ENCODE measurements at places on chromosomes 12 and 14.

DNA sequence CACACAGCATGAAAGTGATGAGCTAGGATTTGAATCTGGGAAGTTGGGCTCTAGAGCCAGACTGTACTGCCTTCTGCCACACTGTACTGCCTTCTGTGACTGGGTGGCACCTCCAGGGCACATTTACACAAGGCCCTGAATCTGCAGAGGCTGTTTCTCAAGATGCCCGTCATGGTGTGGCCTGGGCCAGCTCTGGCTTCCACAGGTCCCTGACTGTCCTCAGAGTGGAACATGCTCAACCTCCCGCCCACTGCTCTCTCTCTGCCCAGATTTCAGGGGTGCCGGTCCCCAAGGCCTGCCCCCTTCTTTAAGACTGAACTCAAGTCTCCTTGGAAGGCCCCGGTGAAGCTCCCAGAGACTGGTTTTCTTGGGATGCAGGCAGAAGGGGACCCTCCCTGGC lies 50.2 kb downstream of the C14orf132 start:
- no peak for DNase-seq

DNA sequence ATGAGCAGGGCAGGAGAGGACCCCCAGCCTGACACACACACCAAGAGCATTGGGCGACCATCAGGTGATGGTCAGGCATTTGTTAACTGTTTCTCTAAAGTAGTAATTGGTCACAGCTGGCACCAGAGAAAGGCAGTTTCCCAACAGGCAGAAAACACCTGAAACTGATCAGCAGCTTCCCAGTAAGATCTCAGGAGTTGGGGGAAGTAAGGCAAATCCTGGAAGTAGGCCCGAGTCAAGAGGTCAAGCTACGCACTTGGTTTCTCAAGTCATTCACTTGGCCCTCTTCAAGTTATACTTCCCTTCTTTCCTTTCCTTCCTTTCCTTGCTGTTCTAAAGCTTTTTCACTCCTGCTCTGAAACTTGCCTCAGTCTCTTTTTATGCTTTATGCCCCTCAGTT lies 135.8 kb downstream of the SSPN start:
- DNase-seq = no peak

DNA sequence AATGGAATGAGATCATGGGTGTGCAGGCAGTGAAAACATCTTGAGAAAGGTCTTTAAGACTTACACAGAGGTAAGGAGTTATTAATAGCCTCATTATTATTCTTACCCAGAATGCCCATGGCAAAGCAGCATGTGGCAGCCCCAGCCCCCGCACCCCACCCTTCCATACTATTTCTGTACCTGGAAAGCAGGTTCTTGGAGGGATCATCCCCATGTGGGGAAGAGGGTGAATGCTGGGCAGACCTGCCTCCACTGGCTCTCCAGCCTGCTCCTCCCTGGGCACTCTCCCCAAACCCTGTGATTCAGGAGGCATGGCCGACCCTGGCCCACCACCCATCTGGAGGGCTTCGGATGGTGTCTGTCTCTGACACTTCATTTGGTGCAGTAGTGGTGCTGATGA lies 28.3 kb downstream of the NPC2 start:
- no peak for DNase-seq

DNA sequence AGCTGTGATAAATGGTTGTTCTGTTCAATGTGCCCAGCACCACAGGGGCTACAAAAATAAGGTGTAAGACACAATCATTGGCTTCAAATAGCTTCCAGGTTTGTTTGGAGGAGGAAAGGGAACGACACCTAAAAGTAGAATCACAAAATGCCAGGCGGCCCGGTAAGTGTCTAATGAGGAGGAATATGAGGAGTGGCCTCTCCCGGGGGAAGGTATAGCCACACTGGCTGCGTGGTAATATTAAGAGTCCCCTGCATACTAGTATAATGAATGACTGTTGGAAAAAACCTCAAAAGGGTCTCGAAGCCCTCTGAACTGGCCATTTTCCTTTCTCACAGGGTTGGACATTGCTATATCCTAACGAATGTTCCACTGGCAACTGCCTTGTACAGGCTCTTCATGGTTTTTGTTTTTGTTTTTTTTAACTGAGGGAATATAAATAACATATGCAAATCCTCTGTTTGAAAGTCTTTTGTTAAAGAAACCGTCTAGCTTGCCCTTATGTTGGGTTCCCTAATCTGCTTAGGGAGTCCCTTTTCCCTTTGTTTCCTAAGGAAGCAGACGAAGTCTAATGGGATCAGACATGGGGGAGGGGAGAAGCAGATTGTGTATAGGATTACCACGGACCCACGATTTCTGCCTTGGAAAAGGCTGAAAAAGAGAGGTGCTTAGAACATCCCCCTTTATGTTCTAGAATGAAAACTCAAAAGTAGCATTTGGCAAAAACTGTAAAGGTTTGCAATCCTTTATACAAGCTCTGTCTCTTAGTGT lies 4.2 kb downstream of the CCDC60 start:
- DNase-seq = no peak

DNA sequence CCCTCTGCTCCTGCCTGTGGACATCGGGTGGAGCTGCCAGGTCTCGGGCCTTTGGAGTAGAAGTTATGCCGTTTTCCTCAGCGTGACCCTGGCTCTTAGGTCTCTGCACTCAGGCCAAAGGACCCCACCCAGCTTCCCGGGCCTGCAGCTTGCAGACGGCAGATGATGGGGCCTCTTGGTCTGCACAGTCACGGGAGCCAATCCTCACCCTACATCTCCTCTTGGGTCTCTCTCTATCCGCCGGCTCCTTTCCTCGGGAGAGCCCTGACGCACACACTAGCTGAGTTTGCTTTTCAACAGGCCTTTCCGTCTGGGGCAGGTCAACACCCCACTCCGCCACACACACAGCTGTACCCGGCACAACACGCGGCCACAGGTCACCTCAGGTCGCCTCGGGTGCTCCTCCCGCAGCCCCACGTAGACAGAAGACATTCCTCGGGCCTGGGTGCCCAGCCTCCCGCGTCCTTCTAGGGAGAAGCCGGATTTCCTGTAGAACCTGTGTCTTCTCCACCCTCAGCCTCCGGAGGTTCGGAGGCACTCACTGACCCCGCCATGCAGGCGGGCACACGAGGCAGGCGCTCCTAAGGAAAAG lies 9.9 kb downstream of the GALNT9 start:
- DNase-seq = no peak

DNA sequence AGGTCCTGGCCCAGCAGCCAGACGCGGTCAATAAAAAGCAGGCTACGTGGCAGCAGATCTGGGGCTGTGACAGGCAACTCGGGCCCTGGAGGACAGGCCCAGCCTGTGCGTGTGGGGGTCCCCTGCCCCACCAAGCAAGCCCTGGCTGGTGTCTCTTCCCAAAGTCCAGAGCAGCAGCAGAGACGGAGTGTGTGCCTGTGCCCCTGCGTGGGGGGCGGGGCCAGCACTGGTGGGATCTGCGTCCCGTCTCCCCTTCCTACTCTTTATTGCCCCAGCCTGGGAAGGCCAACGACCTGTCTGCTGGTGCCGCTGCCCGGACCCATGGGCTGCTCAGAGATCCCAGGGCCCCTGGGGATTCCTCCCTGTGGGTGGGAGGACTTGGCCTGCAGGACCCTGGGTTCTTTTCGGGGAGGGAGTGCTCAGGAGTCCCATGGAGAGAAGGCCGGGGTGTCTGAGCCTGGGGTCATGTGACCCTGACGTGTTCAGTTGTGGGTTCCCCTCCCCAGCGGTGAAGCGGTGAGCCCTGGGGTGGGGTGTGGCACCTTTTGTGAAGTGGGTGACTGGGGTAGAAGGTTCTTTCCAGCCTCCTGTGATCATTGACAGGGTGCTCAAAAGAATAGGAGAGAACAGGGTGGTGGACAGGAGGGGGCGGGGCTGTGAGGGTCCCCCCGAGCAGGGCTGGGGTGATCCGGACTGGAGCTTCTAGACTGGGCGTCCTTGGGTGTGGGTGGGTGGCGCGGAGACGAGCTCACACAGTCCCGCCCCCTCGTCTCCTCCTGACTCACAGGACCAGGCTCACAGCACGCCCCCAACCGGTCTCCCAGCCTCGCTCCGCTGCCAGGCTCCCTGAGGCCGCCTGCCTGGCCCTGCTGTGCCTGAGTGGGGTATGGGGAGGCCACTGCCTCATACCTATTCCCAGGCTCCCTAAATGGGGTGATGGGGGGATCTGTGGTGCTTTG lies 22.4 kb downstream of the ASPG start:
- no peak for DNase-seq

- DNase-seq = no peak
These were observed 44.4 kb upstream of the CHPT1 start for GRCh38 chr12:101653030-101653429.

DNA sequence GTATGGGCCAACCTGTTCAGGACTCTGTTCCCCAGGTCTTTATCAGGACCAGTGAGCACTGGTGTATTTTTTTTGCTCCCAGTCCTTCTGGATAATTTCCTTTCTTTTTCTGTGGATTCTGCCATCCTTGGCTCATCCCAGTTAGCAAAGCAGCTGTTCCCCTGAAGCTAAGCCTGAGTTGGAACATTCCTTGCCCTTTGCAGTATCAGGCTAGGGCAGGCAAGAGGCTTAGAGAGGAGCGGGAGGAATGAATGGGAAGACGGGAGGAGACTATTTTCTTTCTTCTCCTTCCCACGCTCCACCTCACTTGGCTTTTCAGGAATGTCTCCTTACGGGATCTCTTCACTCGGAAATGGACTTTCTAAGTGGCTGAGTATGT lies 29.2 kb downstream of the ERG28 start:
- no peak for DNase-seq
